ENCODE measurements at places on chromosomes 7 and 10. TPM values are rescaled to one million over a fixed set of nuclear protein-coding genes. Genes with fewer than 3 reads are reported as not detected.

GDF2 gene
- not detected for total RNA-seq

PALD1 gene
- total RNA-seq, result 0.56 TPM

AQP1 gene
- 152 TPM for total RNA-seq

ABCF2 gene
- 64.5 TPM for total RNA-seq

ADAP1 gene
- 4.4 TPM for total RNA-seq

OPN1SW gene
- total RNA-seq, result not detected

BLNK gene
- total RNA-seq, result not detected

TMEM270 gene
- total RNA-seq, result not detected

IFIT1B gene
- total RNA-seq, result not detected

SLC35G1 gene
- 4.6 TPM for total RNA-seq

WEE2 gene
- total RNA-seq, result not detected

LRRC61 gene
- total RNA-seq, result 0.85 TPM

SAP25 gene
- total RNA-seq, result not detected

BMPER gene
- total RNA-seq, result 39.5 TPM

UBE2D4 gene
- 5.4 TPM for total RNA-seq

LRIT1 gene
- not detected for total RNA-seq

NPC1L1 gene
- total RNA-seq, result under 0.01 TPM

PON1 gene
- not detected for total RNA-seq

VAX1 gene
- total RNA-seq, result not detected

GIMAP8 gene
- 0.28 TPM for total RNA-seq

C10orf143 gene
- 1.2 TPM for total RNA-seq

EPDR1 gene
- total RNA-seq, result 119 TPM

ZWINT gene
- 98.7 TPM for total RNA-seq

FERD3L gene
- not detected for total RNA-seq

ZNF365 gene
- 3.3 TPM for total RNA-seq

ABCB4 gene
- total RNA-seq, result 0.28 TPM

HTR7 gene
- 8.2 TPM for total RNA-seq

OGA gene
- 132 TPM for total RNA-seq

C10orf105 gene
- total RNA-seq, result not detected

ZNRF2 gene
- total RNA-seq, result 5.4 TPM

SFRP5 gene
- total RNA-seq, result not detected

LEP gene
- total RNA-seq, result not detected

Data from regular cardiac myocyte (primary cell).